Muscle of leg (tissue), 16 donors: ENCODE measurements at places on chromosomes 2 and 18.

- H3K4me3 ChIP-seq = no peak overlapping the region
- no peaks in the 10 kb centered on the region for H3K27me3 ChIP-seq
- peaks cover 8% of the 10 kb centered on the region for H3K36me3 ChIP-seq
- peaks cover 88% of the 10 kb centered on the region for H3K4me1 ChIP-seq
Measured at GRCh38 chr2:28343184-28343942, 49.3 kb upstream of the FOSL2 start.

DNA sequence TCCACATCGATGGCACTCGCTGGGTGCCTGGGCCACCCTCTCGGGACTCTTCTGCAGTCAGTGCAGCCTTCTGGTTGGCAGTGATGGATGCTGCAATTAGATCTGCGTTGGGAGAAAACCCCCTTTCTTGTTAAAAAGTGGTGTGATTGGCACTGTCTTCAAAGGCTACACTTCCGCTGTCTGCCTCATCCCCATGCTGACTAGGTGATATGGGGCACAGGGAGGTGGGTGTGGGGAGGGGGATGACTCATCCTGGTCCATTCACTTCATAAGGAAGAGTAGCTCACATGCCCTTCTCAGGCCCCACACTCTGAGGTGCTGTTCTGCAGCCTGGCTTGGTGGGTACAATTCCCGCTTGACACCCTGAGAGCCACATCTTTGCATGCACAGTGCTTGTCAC is 77.4 kb downstream of the THNSL2 start:
- no peaks in the 10 kb centered on the region for H3K4me1 ChIP-seq
- H3K27me3 ChIP-seq = no peaks in the 10 kb centered on the region
- no peak overlapping the region for H3K27ac ChIP-seq
- no peak overlapping the region for H3K4me3 ChIP-seq

DNA sequence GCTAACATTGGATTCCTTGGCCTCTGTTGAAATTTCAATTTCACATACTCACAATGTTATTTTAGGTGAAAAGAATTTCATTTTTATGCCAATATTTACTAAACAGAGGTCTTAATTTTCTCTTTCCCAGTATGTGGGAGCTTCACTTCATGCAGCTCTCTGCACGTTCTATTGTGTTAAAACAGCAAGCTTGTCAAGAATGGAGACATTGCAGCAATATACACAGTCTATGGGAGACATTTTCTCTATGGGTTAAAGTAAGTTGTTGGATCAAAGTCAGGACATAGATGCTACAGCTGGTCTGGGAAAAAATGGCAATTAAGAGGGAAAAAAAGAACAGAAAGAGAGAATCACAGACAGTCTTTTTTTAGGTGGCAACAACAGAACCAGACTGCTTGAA is 70.4 kb upstream of the ARHGAP15 start:
- H3K27me3 ChIP-seq = no peaks in the 10 kb centered on the region
- DNase-seq = no peak
- H3K36me3 ChIP-seq = no peaks in the 10 kb centered on the region
- no peak overlapping the region for H3K27ac ChIP-seq
- no peaks in the 10 kb centered on the region for H3K4me1 ChIP-seq
- no peak overlapping the region for H3K4me3 ChIP-seq

GRCh38 chr2:230814616-230815015 is 50.1 kb upstream of the ITM2C start:
- no peak overlapping the region for H3K4me3 ChIP-seq
- H3K4me1 ChIP-seq = no peaks in the 10 kb centered on the region
- H3K27me3 ChIP-seq = no peaks in the 10 kb centered on the region
- no peak for DNase-seq
- peaks cover 60% of the 10 kb centered on the region for H3K36me3 ChIP-seq

DNA sequence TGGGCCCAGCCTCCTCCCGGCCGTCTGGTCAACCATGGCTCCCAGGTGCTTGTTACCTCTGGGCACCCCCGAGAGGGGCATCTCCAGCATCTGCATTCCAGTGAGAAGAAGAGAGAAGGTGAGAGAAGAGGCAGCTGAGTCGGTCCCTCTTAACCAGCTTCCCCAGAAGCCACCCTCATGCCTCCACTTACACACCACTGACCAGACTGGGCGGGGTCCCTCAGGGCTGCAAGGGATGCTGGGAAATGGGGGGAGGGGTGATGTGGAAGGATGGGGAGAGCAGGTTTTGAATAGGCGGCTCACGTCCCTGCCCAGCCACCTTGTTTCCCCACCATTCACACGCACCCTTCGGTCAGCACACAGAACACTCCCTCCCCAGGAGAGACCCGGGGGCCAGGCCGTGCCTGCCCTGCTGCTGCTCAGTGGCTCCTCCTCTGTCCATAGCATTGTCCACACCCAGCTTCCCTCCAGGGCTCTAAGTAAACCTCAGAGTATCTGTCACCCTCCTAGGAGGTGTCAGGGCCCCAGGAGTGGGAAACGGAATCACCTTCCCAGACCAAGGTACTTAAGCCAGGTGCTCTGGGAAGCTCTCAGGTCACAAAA is 34.7 kb downstream of the GBX2 start:
- peaks cover 6% of the 10 kb centered on the region for H3K36me3 ChIP-seq
- no peak overlapping the region for H3K27ac ChIP-seq
- H3K4me1 ChIP-seq = peaks cover 5% of the 10 kb centered on the region
- no peak for DNase-seq
- no peaks in the 10 kb centered on the region for H3K27me3 ChIP-seq

- H3K36me3 ChIP-seq = no peaks in the 10 kb centered on the region
- H3K4me1 ChIP-seq = peaks cover 6% of the 10 kb centered on the region
- peak overlapping the region; percentile 43 for H3K27ac ChIP-seq
Measured at GRCh38 chr2:24359129-24360049, 947 bp downstream of the ITSN2 start.

DNA sequence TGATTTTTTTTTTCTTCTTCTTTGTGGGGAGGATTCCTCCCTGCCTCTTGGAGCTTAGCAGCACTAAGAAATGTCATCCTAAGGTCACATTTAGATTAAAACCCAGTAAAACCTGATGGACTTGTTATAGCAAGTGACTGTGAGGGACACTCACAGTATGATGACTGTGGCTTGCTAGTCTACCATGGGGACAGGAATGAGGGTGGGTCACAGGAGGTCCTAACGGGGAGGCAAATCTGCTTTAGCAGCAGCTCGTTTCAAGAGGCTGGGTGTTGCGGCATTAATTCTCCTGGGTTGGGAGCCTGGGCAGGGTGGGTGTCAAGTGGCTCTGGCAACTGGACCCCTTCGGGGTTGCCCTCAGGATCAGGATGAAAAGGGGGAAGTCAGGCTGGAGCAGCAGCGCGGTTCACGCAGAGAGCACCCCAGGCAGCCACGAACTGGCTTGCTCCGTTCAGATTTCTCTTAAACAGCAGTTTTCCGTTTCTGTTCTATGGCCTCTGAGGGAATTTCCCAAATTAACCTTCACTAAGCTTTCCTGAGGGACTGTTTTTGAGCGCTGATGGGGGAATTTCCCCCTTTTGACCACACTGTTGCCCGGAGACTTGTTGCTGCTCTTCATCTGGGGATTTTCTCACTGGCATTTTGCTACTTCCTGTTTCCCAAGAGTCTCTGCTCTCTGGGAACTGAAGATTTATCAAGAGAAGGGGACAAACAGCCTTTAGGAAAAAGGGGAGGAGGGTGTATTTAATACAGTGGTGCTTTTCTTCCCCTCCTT is 59.8 kb upstream of the PELI1 start:
- DNase-seq = peak; percentile 80
- peak overlapping the region; percentile 95 for H3K27ac ChIP-seq
- no peak overlapping the region for H3K4me3 ChIP-seq
- H3K36me3 ChIP-seq = no peaks in the 10 kb centered on the region

DNA sequence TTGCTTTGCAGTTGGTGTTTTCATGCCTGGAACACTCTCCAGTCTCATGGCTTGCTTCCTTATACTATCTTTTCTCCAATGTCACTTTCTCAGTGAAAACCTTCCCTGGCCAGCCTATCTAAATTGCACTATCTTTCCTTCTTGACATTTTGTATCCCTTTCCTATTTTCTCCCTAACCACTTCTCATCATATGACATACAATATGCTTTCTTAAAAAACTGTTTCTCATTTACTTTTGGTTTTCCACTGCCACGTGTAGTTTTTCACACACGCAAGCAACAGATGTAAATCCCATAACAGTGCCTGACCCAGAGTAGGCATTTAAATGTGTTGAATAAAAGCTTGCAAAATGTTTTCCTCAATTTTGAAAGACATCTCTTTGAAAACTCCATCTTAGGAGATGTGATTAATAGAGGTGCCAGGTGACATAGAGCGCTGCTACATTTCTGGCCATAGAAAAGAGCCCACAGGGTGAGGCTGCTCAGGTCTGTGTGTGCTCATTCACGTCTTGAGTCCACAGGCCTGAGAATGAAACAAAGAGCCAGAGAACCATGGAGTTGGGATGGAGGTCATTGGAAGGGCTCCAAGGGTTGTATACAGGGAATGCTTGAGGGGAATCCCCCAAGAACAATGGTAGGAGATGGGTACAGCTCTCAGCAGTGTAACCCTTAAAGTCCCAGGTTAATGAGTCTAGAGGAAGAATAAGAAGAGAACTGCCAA is 12.7 kb downstream of the ZNF24 start:
- no peak overlapping the region for H3K27ac ChIP-seq
- H3K4me3 ChIP-seq = no peak overlapping the region
- peaks cover 16% of the 10 kb centered on the region for H3K36me3 ChIP-seq
- no peaks in the 10 kb centered on the region for H3K4me1 ChIP-seq
- no peaks in the 10 kb centered on the region for H3K27me3 ChIP-seq

- peaks cover 12% of the 10 kb centered on the region for H3K27me3 ChIP-seq
- DNase-seq = peak; percentile 94
- peaks cover 30% of the 10 kb centered on the region for H3K36me3 ChIP-seq
Measured at GRCh38 chr2:240136013-240136670, at the start of gene COPS9. Gene COPS9, minus strand, starts transcription at chr2:240136305. Its CDS starts 21 bp downstream, at chr2:240136284.

- peak overlapping the region; percentile 45 for H3K27ac ChIP-seq
- peak; percentile 67 for DNase-seq
- peaks cover 3% of the 10 kb centered on the region for H3K36me3 ChIP-seq
- H3K4me3 ChIP-seq = no peak overlapping the region
- H3K27me3 ChIP-seq = peaks cover 7% of the 10 kb centered on the region
Measured at GRCh38 chr18:12410081-12410481, 2.4 kb downstream of the PRELID3A start.

DNA sequence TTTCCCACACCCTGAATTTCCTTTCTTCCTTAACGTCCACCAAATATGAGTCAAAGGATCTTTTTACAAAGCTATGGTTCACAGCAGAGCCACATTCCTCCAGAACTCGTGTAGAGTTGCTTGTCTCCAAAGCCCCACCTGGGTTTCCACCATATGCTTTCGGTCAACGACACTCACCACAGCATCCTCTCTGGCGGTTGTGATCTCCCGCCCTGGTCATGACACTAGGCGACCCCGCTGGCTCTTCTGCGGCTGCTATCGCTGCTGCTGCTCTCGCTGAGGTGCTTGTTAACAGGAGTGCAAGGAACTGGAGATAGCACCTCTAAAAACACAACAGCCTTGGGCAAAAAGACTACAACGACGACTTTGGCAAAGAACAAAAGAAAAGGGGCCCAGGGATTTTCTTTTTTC is 340 bp downstream of the SLC40A1 start:
- peak overlapping the region; percentile 82 for H3K27ac ChIP-seq
- H3K4me3 ChIP-seq = peak overlapping the region; percentile 73
- DNase-seq = no peak
- peaks cover 7% of the 10 kb centered on the region for H3K36me3 ChIP-seq
- H3K27me3 ChIP-seq = peaks cover 4% of the 10 kb centered on the region

GRCh38 chr2:163701399-163702195 is 34.2 kb downstream of the FIGN start:
- H3K27ac ChIP-seq = no peak overlapping the region
- H3K36me3 ChIP-seq = no peaks in the 10 kb centered on the region
- H3K4me3 ChIP-seq = no peak overlapping the region
- DNase-seq = no peak
- no peaks in the 10 kb centered on the region for H3K4me1 ChIP-seq

- no peak overlapping the region for H3K4me3 ChIP-seq
- no peaks in the 10 kb centered on the region for H3K4me1 ChIP-seq
- H3K27ac ChIP-seq = no peak overlapping the region
- H3K36me3 ChIP-seq = no peaks in the 10 kb centered on the region
- H3K27me3 ChIP-seq = no peaks in the 10 kb centered on the region
Measured at GRCh38 chr2:239853706-239854327, 171.3 kb downstream of the NDUFA10 start.

DNA sequence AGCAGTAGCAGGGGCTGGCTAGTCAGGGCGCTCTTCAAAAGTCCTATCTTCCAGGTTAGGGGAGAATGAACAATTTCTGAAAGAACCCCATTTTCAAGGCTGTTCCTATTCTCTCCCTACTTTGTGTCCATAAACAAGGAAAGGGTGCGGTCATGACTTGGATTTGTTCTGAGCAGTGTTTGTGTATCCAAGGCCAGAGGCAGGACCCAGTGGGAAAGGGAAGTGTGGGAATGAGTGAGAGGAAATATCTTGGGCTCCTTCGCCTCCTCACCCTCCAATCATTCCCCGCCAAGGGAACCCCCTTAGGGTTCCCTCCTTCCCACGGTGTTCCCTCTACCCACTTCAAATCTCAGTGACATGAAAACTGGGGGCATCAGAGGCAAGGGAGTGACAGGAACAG is 25.5 kb upstream of the SPTBN1 start:
- H3K27me3 ChIP-seq = no peaks in the 10 kb centered on the region
- peaks cover 59% of the 10 kb centered on the region for H3K4me1 ChIP-seq
- H3K36me3 ChIP-seq = no peaks in the 10 kb centered on the region
- no peak overlapping the region for H3K4me3 ChIP-seq
- DNase-seq = peak; percentile 78

GRCh38 chr2:85772019-85772745 is 18.4 kb downstream of the ATOH8 start:
- DNase-seq = peak; percentile 100
- H3K4me3 ChIP-seq = no peak overlapping the region
- peaks cover 92% of the 10 kb centered on the region for H3K4me1 ChIP-seq
- peaks cover 12% of the 10 kb centered on the region for H3K36me3 ChIP-seq

- no peaks in the 10 kb centered on the region for H3K36me3 ChIP-seq
- no peak for DNase-seq
- no peaks in the 10 kb centered on the region for H3K4me1 ChIP-seq
- no peak overlapping the region for H3K4me3 ChIP-seq
- no peak overlapping the region for H3K27ac ChIP-seq
- H3K27me3 ChIP-seq = no peaks in the 10 kb centered on the region
Measured at GRCh38 chr2:142682528-142682927, 194.9 kb upstream of the KYNU start.

GRCh38 chr2:9112079-9112721 is 94.4 kb upstream of the ASAP2 start:
- peaks cover 26% of the 10 kb centered on the region for H3K4me1 ChIP-seq
- DNase-seq = peak; percentile 45
- no peaks in the 10 kb centered on the region for H3K27me3 ChIP-seq
- H3K27ac ChIP-seq = no peak overlapping the region
- H3K36me3 ChIP-seq = no peaks in the 10 kb centered on the region

DNA sequence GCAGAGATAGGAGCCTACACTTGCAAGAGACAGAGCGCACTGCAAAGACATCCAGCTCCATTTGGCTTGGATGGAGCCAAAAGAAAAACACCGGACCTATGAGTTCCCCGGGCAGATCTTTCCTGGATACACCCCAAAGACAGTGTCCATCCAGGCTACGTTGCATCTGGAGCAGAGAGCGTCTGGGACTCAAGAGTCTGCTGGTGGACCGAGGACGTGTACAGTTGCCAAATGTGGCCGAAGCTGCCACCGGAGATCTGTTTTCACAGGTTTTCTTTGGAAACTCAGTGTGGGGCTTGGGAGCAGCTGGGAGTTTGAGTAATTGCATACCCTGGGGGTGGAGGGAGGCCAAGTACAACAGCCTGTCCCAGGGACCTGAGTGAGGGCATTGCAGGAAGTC is 192.3 kb upstream of the OSR1 start:
- no peaks in the 10 kb centered on the region for H3K27me3 ChIP-seq
- peak; percentile 73 for DNase-seq
- H3K36me3 ChIP-seq = no peaks in the 10 kb centered on the region
- H3K27ac ChIP-seq = peak overlapping the region; percentile 29
